ENCODE measurements at places on chromosomes 4 and X. TPM values are rescaled to one million over a fixed set of nuclear protein-coding genes. Genes with fewer than 3 reads are reported as not detected.

The SLC34A2 gene
- 0.26 TPM for total RNA-seq

The MAGEB17 gene
- total RNA-seq, result not detected

The CYBB gene
- total RNA-seq, result not detected

The ARHGAP24 gene
- 2.1 TPM for total RNA-seq

The IL2 gene
- total RNA-seq, result not detected

The IL3RA gene
- total RNA-seq, result not detected

The RHOXF1 gene
- not detected for total RNA-seq

The TMEM156 gene
- 0.59 TPM for total RNA-seq

The PAGE2B gene
- not detected for total RNA-seq

The DMD gene
- 22.2 TPM for total RNA-seq

The RTL3 gene
- 1.7 TPM for total RNA-seq

The SSX1 gene
- total RNA-seq, result not detected

GRCh38 chr4:46793036-46793435 lies 116.0 kb downstream of the COX7B2 start:
- H3K27ac ChIP-seq, result no peak overlapping the region
- no peaks in the 10 kb centered on the region for H3K36me3 ChIP-seq
- no peak for DNase-seq
- no peaks in the 10 kb centered on the region for H3K4me1 ChIP-seq
- no peak overlapping the region for H3K4me3 ChIP-seq

GRCh38 chr4:58711039-58711438 lies 1600.9 kb upstream of the IGFBP7 start:
- no peak for DNase-seq
- no peaks in the 10 kb centered on the region for H3K27me3 ChIP-seq
- no peak overlapping the region for H3K27ac ChIP-seq
- H3K4me1 ChIP-seq, result no peaks in the 10 kb centered on the region
- no peak overlapping the region for H3K4me3 ChIP-seq

GRCh38 chr4:182391111-182391684 lies 148.0 kb downstream of the TENM3 start:
- H3K27me3 ChIP-seq, result no peaks in the 10 kb centered on the region
- H3K36me3 ChIP-seq, result no peaks in the 10 kb centered on the region
- no peak overlapping the region for H3K4me3 ChIP-seq
- no peak overlapping the region for H3K27ac ChIP-seq
- DNase-seq, result no peak

DNA sequence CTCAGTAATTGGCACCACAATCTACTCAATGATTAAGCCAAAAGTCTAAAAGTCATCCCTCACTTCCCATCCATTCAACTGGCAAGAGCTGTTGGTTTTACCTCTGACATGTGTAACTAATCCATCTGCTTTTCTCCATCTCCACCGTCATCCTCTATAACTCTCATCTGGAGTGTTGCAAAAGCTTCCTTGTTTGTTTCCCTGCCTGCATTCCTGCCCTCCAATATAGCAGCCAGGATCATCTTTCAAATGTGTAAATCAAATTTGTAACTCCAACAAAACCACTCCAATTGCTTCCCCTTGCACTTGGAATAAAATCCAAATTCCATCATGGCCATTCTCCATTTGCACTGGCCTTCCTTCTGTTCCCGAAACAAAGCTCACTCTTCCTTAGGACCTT lies 4.3 kb upstream of the PLAC8 start:
- H3K27me3 ChIP-seq, result no peaks in the 10 kb centered on the region
- H3K36me3 ChIP-seq, result no peaks in the 10 kb centered on the region
- H3K27ac ChIP-seq, result no peak overlapping the region
- DNase-seq, result no peak

- no peak overlapping the region for H3K4me3 ChIP-seq
- DNase-seq, result no peak
- no peaks in the 10 kb centered on the region for H3K4me1 ChIP-seq
- no peaks in the 10 kb centered on the region for H3K36me3 ChIP-seq
- no peak overlapping the region for H3K27ac ChIP-seq
Observed at GRCh38 chr4:8135666-8136065, 22.9 kb downstream of the ABLIM2 start.

- no peaks in the 10 kb centered on the region for H3K27me3 ChIP-seq
- H3K4me3 ChIP-seq, result no peak overlapping the region
- no peak for DNase-seq
- no peaks in the 10 kb centered on the region for H3K4me1 ChIP-seq
- H3K27ac ChIP-seq, result no peak overlapping the region
Observed at GRCh38 chr4:92215476-92215875, 88.3 kb upstream of the GRID2 start.

DNA sequence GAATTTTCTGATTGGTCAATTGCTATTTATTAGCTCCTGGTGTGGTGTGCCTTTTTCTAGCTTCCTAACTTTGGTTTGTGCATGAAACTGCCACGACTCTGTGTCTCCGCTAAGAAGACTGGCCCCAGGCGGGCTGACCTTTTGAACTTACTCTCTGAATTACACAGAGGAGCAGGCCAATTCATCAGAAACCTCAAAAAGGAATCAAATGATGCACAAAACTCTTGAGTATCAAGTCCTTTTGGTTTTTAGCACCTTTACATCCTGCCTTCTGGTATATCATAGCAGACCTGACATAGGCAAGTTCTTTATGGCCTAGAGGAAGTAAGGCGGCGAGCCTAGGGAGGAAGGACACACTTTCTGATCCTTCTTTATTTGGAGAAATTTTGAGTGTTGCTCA lies 17.6 kb downstream of the TKTL1 start:
- no peak overlapping the region for H3K4me3 ChIP-seq
- no peaks in the 10 kb centered on the region for H3K27me3 ChIP-seq
- H3K36me3 ChIP-seq, result no peaks in the 10 kb centered on the region
- no peaks in the 10 kb centered on the region for H3K4me1 ChIP-seq
- no peak for DNase-seq

- no peak for DNase-seq
- no peaks in the 10 kb centered on the region for H3K4me1 ChIP-seq
- H3K4me3 ChIP-seq, result no peak overlapping the region
Observed at GRCh38 chr4:174658246-174658645, 136.0 kb upstream of the HPGD start.

- H3K4me1 ChIP-seq, result no peaks in the 10 kb centered on the region
- no peaks in the 10 kb centered on the region for H3K36me3 ChIP-seq
- H3K4me3 ChIP-seq, result no peak overlapping the region
- H3K27me3 ChIP-seq, result no peaks in the 10 kb centered on the region
- no peak overlapping the region for H3K27ac ChIP-seq
Observed at GRCh38 chrX:68748030-68748429, 80.8 kb upstream of the EFNB1 start.

- no peaks in the 10 kb centered on the region for H3K4me1 ChIP-seq
- H3K4me3 ChIP-seq, result no peak overlapping the region
- H3K36me3 ChIP-seq, result no peaks in the 10 kb centered on the region
- DNase-seq, result no peak
Observed at GRCh38 chr4:59570860-59571476, 1629.2 kb upstream of the ADGRL3 start.

- no peak overlapping the region for H3K4me3 ChIP-seq
- no peaks in the 10 kb centered on the region for H3K27me3 ChIP-seq
- H3K4me1 ChIP-seq, result no peaks in the 10 kb centered on the region
- no peak for DNase-seq
- no peak overlapping the region for H3K27ac ChIP-seq
Observed at GRCh38 chrX:87236830-87237440, 280.7 kb upstream of the KLHL4 start.

GRCh38 chr4:81541161-81541945 lies 69.6 kb upstream of the RASGEF1B start:
- H3K4me3 ChIP-seq, result no peak overlapping the region
- no peak for DNase-seq
- H3K27ac ChIP-seq, result no peak overlapping the region

DNA sequence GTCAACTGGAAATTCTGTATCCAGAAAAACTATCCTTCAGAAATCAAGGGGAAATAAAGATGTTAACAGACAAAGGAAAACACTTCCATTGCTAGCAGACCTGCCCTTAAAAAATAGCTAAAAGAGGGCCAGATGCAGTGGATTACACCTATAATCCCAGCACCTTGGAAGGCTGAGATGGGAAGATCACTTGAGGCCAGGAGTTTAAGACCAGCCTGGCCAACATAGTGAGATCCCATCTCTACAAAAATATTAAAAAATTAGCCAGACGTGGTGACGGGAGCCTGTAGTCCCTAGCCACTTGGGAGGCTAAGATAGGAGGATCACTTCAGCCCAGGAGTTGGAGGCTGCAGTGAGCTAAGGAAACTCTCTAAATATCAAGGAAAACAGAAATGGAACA lies 67.4 kb downstream of the CNOT6L start:
- no peak overlapping the region for H3K27ac ChIP-seq
- H3K4me1 ChIP-seq, result no peaks in the 10 kb centered on the region
- no peak overlapping the region for H3K4me3 ChIP-seq

GRCh38 chr4:136599890-136600289 lies 932.4 kb downstream of the PCDH18 start:
- no peak overlapping the region for H3K27ac ChIP-seq
- DNase-seq, result no peak
- H3K4me3 ChIP-seq, result no peak overlapping the region
- H3K36me3 ChIP-seq, result no peaks in the 10 kb centered on the region

DNA sequence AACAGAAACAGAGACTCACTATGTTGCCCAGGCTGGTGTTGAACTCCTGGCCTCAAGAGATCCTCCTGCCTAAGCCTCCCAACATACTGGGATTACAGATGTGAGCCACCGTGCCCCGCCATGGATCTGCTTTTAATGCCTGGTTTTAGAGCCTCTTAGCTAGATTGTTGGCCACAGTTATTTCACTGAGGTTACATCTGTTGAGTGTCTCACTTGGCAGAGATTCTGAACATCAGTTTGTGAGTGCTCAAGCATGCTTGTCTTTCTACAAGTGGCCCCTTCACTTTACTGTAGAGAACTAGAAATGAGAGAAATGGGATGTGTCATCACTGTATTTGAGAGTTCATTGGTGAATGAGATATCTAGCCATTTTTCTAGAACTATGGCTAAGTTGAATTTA lies 218.5 kb downstream of the APBB2 start:
- peak; percentile 83 for DNase-seq
- no peaks in the 10 kb centered on the region for H3K27me3 ChIP-seq
- H3K36me3 ChIP-seq, result no peaks in the 10 kb centered on the region
- no peak overlapping the region for H3K4me3 ChIP-seq
- H3K4me1 ChIP-seq, result peaks cover 45% of the 10 kb centered on the region

DNA sequence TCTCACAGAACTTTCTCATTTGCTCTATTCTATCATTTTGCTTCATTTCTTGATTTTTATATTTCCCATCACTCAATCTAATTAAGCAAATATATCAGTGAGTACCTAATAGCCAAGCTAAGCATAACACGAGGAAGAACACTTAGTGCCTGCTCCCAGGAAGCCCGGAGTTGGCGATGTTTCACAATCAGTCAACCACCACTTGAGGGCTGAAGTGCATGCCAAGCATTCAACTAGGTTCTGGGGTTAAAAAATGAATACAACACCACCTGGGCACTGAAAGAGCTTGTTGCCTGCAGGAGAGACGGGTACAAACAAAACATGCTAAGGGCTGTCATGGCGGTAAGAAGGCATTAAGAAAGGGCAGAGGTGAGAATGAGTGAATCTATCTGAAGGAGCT lies 47.5 kb downstream of the UCHL1 start:
- no peaks in the 10 kb centered on the region for H3K4me1 ChIP-seq
- no peak for DNase-seq
- H3K36me3 ChIP-seq, result no peaks in the 10 kb centered on the region
- H3K27me3 ChIP-seq, result no peaks in the 10 kb centered on the region

Measured in astrocyte (in vitro differentiated cells and primary cell).